ENCODE measurements at places on chromosomes 7 and 10.

DNA sequence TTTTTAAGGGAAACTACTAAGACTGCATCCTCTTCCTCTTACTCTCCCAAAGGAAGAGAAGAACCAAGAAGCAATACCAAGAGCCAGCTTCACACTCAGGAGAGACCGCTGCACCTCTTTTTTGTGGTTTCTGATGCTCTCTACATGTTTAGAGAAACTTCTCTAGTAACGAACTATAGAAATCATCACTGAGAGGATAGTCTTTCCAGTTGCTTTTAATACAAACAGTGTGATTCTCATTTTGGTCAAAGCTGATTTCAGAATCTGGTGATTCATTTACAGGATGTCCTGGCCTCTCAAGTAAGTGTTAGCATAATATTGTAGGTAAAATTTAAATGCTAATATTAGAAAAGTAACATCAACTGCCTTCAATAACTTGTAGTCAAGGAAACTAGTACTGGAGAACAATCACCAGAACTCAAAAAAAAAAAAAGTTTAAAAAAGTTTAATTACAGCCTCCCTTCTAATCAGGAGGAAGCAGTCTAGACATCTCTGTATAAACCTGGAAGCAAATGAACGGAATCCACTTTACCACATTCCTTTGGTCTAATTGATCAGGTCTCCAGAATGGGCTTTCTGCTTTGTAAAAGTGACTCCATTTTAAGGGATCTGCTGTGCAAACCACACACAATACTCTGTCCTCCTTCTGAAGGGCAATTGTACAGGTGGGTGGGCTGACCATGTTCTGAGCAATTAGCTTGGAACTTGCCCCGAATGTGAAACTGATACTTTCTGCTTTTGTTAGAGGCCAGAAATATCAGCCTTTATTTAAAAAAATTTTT is 3.0 kb downstream of the LAMB1 start:
- DNase-seq = no peak

GRCh38 chr7:136247211-136247610 is 270.1 kb upstream of the MTPN start:
- DNase-seq = no peak

DNA sequence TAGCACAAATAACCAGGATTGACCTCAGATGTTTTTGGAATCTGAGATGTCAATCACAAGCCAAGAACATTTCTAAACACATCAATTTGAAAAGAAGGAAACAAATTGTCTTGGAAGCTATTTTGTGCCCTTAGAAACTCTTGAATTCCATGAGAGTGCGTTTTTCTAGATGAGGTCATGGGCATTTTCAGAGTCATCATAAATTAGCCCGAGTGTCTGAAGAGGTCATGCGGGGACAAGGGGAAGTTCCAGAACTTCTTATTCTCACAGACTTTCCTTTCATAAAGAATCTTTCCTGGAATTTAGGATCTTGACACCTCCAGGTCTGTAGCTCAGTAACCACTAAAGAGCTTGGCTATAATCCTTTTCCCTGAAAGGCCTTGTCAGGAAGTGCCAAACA is 28.2 kb downstream of the IL2RA start:
- DNase-seq = peak; percentile 77

DNA sequence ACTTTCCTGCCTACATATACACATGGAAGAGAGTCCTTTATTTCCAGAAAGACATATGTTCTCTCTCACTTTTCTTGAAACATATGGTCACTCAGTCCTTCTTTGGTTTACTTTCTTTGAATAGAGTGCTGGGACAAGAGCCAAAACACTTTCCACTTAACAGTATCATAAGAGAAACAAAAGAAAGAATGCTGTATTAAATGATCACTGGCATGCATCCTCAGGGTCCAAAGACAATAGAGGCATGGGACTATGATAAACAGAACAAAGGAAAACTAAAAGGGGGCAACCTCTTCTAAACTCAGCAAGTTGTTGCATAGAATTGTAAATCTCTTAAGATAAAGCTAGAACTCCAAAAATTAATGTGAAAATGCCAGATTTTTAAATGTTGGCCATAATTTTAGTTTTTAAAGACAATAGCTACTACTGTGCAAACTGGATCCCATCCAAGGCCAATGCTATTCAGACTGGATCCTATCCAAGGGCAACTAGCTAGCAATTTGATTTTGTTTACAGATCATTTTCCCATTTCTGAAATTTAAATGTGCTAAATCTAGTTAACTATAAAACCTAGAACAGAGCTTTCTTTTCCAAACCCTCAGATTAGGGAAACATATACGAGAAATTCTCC is 687.5 kb downstream of the SORCS3 start:
- DNase-seq = no peak

GRCh38 chr7:23000597-23001360 is 13.2 kb downstream of the HYCC1 start:
- no peak for DNase-seq

GRCh38 chr10:69659241-69660038 is 29.4 kb downstream of the FAM241B start:
- no peak for DNase-seq

DNA sequence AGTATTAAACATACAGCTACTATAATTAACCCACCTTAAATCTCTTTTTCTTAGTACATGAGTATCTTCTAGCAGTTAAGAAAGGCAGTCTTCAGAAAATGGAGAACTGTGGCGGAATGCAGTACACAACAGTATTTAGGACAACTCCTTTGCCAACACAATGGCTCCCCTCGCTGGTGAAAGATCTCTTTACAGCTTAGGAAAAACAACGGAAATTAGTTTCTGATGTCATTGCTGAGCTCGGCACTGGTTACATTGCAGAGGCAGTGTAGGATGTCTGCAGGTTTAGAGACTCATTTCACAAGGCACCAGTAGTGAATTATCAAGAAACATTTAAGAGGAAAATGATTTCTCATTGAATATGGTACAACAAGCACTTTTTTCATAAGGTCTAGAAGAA is 43.4 kb downstream of the GLRX3 start:
- DNase-seq = peak; percentile 56

GRCh38 chr10:49446031-49446430 is 50.1 kb upstream of the DRGX start:
- no peak for DNase-seq

DNA sequence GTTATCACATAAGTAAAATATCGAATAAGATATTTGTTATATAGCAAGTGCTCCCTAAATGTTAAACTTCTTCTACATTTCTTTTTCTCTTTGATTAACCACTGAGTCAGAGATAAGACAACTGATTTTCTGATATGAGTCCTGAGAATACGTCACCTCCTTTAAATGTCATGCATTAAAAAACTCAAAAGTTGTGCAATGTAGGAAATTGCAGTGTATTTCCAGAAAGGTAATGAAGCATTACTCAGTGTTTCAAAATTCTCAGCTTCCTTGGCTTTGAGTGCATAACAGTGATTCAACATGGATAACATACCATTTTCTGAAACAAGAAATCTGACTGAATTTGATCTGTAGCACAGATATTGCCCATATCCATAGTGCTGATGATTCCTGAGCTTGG is 155.8 kb downstream of the BMPER start:
- DNase-seq = no peak

DNA sequence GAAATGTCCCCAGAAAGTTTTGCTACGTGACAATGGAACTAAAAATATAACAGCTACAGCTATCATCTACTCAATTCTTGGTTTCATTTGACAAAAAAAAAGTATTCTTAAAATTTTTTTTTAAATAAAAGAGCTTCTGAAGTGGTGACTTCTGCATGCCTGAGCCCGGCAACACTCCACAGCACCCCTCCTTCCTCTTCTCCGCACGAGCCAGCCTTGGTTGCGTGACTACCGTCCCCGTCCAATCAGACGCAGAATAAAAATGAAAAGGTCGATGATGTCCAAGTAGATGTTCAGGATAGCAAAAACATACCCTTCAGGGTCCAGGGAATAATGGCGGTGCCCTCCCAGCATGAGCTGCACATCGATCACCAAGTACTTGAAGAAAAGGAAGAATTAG is 34.5 kb upstream of the GATAD1 start:
- DNase-seq = no peak

DNA sequence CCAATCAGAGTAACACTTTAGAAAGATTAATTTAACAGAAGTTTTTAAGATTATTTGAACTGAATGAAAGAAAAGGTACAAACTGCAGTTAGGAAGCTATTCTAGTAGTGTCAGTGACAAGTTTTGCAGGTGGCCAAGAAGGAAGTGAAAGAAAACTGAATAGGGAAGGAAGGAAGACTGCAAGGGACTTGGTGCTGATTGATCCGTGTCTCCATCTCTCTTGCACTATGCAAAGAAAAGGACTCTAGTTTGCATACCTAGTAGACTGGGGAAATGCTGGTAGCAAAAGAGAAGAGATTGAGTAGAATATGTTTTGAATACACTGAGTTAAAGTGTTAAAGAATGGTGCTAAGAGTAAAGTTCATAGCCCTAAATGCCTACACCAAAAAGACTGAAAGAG is 33.0 kb downstream of the OR6V1 start:
- DNase-seq = no peak

DNA sequence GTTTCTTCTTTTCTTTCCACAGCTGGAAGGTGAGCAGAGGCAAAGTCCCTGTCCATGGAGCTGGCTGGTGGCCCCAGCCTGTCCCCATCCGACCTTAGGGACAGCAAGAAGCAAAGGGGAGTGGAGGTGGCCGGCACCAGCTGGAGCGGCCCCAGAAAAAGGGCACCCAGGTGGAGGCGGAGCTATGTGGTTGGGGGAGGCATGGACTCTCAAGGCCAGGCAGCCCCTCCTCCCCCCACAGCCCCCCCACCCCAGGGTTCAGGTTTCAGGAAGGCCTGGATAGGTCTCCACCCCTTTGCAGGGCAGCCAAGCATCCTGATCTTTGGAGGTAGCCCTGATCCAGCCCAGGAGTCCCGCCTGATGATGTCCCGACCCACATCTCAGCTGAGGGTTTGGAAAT is at the start of gene SSC4D:
SSC4D (minus strand) TSS at position 161 of the 400 bp plus-strand sequence. CDS start 5,258 bp downstream, outside the sequence.
- DNase-seq = no peak
